CD4-positive, CD25-positive, alpha-beta regulatory T cell (primary cell): ENCODE measurements at places on chromosomes 1 and 21.
A peak's percentile ranks its signal among the peaks of the same experiment; 100 is the strongest.

GRCh38 chr21:15219894-15220293 lies 155.1 kb upstream of the NRIP1 start:
- no peak for DNase-seq

GRCh38 chr1:106620521-106620954 lies 435.9 kb upstream of the PRMT6 start:
- no peak for DNase-seq

DNA sequence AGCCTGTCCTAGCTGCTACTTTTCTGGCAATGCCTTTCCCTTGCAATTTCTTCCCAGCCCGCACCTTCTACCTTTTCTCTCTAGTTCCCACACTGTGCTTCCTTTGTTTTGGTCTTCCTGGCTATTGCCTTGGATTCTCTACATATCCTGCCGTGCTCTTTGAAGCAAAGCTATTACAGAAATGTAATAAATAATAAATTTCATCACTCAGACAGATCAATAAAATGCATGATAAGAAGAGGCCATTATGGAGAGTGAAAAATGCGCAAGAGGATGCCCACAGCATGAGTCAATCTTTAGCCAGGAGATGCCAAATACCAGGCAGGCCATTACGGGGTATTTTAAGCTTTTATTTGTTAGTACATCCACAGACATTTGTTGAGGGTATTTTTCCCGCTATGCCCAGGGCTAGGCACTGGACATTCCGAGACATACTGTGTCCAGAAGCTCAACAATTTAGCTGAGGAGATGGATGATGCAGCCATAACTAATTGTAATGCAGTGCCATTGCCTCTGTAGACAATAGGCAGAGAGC lies 163.6 kb downstream of the ST6GALNAC3 start:
- no peak for DNase-seq

GRCh38 chr1:223628233-223629125 lies 37.0 kb downstream of the CAPN8 start:
- peak; percentile 34 for DNase-seq

DNA sequence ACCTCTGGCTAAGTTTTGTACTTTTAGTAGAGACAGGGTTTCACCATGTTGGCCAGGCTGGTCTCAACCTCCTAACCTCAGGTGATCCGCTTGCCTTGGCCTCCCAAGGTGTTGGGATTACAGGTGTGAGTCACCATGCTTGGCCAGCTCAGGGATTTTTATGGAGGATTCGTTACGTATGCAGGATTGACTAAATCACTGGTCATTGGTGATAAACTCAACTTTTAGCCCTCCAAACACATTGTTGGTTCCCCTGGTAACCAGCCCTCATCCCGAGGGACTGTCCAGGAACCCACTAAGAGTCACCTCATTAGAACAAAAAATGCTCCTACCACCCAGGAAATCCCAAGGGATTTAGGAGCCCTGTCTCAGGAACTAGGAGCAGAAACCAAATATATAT lies 40.4 kb downstream of the ST3GAL3 start:
- no peak for DNase-seq

DNA sequence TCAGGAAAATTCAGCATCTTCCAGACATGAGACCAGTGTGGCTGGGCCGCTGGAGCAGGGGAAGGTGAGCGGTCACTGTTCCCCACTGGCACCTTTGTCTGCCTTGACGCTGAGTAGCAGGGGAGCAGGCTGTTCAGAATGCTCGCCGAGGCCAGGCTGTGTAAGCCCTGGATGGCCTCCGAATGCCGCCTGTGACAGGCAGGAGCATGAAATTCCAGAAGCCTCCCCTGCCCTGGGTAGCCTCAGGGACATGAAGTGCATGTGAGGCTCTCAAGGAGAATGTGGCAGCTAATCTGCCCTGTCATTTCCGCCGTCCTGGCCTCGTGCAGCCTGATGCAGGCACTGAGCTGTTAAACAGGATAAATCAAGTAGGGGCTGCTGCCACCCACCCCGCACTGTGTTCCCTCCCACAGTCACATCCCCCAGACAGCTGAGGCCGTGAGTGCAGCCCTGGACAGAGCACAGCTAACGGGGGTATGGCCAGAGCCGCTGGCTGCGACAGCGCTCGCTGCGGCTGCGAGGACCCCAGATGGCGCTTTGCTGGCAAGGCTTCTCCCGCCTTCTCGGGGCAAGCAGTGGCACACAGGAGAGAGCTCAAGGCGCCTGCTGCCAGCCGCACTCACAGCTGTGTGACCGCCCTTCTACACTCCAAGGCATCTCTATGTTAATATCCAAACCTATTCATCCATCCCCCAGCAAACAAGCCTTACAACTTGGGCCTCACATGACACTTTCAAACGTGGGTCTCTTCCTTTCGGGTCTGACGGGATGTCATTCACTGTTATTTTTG lies 105.0 kb upstream of the COL6A1 start:
- no peak for DNase-seq
